Uterus (tissue), 4 donors: ENCODE measurements at places on chromosomes 1 and 21.

DNA sequence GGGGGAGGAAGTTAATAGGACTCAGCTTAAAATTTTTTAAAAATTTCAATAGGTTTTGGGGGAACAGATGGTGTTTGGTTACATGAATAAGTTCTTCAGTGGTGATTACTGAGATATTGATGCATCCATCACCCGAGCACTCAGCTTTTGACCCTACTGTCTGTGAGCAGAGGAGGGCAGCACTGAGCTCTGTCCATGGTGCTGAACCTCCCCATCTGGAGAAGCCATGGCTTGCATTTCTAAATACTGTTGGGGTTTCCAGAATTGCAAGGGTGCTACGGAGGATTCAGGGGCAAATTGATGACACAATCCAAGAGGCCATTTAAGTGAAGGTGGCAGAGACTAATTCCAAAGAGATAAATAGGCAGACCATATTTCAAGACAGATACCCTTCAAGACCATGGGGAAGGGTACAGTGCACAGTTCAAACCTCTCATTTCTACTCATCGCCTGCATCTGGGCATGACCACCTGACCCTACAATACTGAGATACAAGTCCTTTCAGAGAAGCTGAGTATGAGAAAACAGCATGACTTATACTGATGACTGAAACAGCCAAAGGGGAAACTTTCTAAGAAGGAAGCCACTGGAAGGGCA lies 17.2 kb downstream of the SYT2 start:
- DNase-seq, result peak; percentile 47
- no peaks in the 10 kb centered on the region for H3K36me3 ChIP-seq
- H3K4me1 ChIP-seq, result no peaks in the 10 kb centered on the region
- H3K4me3 ChIP-seq, result no peak overlapping the region
- H3K27me3 ChIP-seq, result no peaks in the 10 kb centered on the region
- no peak overlapping the region for H3K27ac ChIP-seq

- no peak overlapping the region for H3K27ac ChIP-seq
- no peaks in the 10 kb centered on the region for H3K27me3 ChIP-seq
- no peak for DNase-seq
- H3K4me3 ChIP-seq, result no peak overlapping the region
- H3K36me3 ChIP-seq, result no peaks in the 10 kb centered on the region
These were observed 52.4 kb downstream of the CHD5 start for GRCh38 chr1:6127587-6128163.

- H3K4me1 ChIP-seq, result no peaks in the 10 kb centered on the region
- H3K27ac ChIP-seq, result no peak overlapping the region
- no peaks in the 10 kb centered on the region for H3K36me3 ChIP-seq
- H3K27me3 ChIP-seq, result no peaks in the 10 kb centered on the region
- DNase-seq, result peak; percentile 30
These were observed 98.5 kb downstream of the LMX1A start for GRCh38 chr1:165257969-165258459.

GRCh38 chr1:62727656-62728407 lies 39.6 kb upstream of the DOCK7 start:
- DNase-seq, result no peak
- no peak overlapping the region for H3K4me3 ChIP-seq
- no peaks in the 10 kb centered on the region for H3K36me3 ChIP-seq
- no peak overlapping the region for H3K27ac ChIP-seq
- no peaks in the 10 kb centered on the region for H3K4me1 ChIP-seq
